ENCODE measurements at places on chromosomes 1 and 21. TPM values are rescaled to one million over a fixed set of nuclear protein-coding genes. Genes with fewer than 3 reads are reported as not detected.

The KIF17 gene
- total RNA-seq: 2.8 TPM

The MANEAL gene
- 47.6 TPM for total RNA-seq

- DNase-seq: peak; percentile 75
Measured at GRCh38 chr1:91781371-91781825, 104.6 kb downstream of the TGFBR3 start.

- no peak for DNase-seq
Measured at GRCh38 chr21:38834725-38835124, 29.0 kb downstream of the ETS2 start.

DNA sequence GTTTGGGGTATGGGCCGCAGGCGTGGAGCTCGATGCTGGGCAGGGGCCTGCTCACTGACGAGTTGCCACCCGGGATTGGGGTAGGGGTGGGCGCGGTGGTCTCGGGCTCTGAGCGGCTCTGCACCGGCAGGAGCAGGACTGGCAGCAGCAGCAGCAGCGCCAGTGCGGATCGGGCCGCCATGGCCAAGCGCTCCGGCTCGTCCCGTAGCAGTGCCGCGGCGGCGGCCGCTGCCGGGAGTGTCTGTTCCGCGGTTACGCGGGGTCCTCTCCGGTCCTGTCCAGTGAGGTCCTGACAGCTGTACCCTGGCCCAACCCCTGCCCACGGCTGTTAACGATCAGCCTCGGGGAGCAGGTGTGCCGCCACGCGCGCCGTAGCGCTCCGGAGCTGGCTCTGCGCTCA is 26.5 kb downstream of the ADARB1 start:
- DNase-seq: no peak

DNA sequence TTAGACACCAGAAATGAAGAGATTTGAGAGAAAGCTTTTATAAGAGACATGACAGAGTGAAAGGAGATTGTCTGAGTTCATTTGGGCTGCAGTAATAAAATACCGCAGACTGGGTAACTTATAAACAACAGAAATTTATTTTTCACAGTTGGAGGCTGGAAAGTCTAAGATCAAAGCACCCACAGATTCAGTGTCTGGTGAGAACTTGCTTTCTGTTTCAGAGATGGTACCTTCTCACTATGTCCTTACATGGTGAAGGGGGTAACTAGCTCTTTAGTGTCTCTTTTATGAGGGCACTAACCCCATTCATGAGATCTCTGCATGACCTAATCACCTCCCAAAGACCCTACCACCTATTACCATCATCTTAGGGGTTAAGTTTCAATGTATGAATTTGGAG is 30.9 kb upstream of the FCRL4 start:
- no peak for DNase-seq
